Activated CD4-positive, alpha-beta T cell treated with anti-CD3 and anti-CD28 coated beads for 24 hours (primary cell): ENCODE measurements at places on chromosomes 7 and 10.

GRCh38 chr7:69062020-69062765 lies 536.1 kb upstream of the AUTS2 start:
- DNase-seq, result no peak

GRCh38 chr7:38211940-38212339 lies 33.9 kb downstream of the STARD3NL start:
- DNase-seq, result no peak

DNA sequence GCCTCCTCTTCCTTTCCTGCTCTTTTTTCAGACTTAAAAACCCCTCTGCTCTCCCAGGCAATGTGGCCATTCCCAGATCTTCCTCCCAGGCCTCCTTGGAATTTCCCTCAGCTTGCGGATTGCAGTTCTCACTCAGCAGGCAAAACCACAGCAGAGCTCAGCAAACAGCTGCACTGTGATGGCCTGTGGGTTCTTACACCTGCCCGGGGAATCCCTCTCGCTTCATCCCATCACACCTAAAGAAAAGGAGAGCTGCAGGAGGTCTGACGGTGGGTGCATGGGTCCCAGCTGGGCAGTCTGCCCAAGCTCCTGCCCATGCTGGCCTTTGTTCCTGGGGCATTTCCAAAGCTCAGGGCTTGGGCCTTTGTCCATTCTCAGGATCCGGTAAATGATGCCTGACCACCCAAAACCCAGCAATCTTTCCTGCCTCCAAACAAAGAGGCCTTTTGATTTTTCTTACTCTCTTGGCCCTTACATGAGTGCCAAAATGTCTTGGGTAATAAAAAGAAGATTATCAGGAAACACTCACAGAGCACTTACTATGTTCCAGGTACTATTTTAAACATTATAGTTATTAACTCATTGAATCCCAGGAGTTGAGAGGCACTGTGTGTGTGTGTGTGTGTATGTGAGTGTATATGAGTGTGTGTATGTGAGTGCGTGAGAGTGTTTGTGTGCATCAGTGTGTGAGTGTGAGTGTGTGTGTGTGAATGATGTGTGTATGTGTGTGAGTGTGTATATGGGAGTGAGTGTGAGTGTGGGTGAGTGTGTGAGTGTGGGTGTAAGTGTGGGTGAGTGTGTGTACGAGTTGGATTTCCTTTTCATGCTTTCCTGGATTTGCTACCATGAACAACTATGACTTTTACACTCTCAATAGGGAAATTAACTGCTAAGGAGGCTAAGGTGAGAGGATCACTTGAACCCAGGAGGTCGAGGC lies 64.5 kb upstream of the PODXL start:
- DNase-seq, result no peak

GRCh38 chr10:93566435-93567276 lies at the start of gene FFAR4:
Gene FFAR4 (plus strand): TSS chr10:93566665. CDS start chr10:93566721, 56 bp downstream.
- no peak for DNase-seq

DNA sequence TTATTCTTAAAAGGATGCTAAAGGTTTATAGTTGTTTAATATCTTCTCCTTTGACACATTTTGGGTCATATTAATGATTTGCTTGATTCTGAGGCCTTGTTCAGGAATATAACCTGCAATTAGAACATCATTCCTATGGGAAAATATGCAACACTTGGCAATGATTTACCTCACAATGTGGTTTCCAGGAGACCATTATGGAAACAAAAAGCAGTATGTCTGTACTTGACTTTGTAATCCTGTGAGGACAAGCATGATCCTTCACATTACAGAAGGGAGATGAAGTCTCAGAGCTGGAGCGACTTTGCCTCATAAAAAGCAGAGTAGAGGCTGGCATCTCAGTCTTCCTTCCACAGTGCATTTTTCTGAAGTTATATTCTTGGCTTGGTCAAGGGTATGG lies 57.0 kb upstream of the CDCA7L start:
- no peak for DNase-seq

- no peak for DNase-seq
These were observed 620.1 kb upstream of the MGMT start for GRCh38 chr10:128846927-128847326.

GRCh38 chr7:101575168-101575567 lies 53.9 kb downstream of the MYL10 start:
- DNase-seq, result no peak

DNA sequence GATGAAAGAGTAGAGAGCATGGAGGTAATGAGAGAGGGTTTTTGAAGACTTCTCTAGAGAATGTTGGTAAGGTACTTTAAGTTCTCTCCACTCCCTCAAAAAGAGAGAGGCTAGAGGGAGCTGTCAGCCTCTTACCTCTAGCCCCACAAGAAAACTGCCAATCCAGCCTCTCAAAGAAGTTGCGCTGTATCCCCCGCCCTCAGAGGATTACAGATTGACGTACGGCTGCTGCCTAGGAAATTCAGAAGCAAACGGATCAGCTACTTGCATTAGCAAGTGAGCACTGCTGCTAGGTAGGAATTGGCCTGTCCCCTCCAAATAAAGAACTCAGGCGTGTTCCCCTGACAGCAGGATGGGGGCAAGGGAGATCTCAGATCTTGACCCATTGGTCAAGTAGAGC lies 34.2 kb downstream of the TYW1B start:
- no peak for DNase-seq

- DNase-seq, result no peak
These were observed 36.6 kb downstream of the GTF2IRD1 start for GRCh38 chr7:74489997-74490945.

DNA sequence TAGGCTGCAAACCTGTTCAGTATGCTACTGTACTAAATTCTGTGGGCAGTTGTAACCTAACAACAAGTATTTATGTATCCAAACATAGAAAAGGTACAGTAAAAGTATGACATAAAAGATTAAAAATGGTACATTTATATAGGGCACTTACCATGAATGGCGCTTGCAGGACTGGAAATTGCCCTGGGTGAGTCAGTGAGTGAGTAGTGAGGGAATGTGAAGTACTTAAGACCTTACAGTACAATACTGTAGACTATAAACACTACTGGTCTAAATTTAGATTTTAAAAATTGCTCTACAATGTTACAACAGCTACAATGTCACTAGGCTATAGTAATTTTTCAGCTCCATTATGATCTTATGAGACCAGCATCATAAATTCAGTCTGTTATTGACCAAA lies 146.0 kb upstream of the GNAI1 start:
- DNase-seq, result no peak

GRCh38 chr7:102044641-102044983 lies 227.2 kb downstream of the CUX1 start:
- no peak for DNase-seq

GRCh38 chr10:23584396-23584795 lies 145.5 kb downstream of the OTUD1 start:
- no peak for DNase-seq

GRCh38 chr7:140316165-140316661 lies 82.1 kb downstream of the SLC37A3 start:
- DNase-seq, result no peak

DNA sequence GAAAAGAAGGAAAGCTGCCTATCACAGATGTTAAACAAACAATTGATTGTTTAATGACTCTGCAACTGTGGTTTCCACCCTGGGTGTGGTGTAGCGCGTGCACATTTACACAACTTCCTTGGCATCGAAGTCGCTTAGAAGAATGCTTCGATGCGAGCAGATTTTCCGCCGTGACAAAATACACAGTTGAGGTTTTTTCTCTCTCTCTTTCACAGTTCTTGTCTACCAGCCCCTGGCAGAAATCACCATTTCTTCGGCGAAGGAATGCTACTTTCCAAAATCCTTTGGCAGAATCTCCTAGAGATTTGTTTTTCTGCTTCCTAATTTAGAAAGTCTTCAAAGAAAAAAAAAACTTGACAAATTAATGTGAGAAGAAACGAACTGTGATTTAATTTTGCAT lies 70.7 kb upstream of the C1QL3 start:
- DNase-seq, result no peak

DNA sequence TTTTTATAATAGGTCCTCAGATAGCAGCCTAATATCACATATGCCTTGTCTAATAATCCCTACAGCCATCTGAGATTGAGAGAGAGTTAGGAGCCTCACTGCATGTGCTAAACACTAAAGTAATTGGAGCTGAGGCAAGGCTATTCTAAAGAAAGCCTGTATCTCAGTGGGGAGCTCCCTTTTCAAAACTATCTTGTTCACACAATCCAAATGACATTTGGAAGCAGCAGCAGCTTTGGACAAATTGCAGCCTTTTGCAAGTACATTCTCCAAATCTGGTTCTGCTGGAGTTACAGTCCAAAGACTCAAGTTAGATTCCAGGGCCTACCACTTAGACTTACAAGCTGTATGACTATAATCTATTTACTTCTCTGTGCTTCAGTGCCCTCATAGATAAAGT lies 104.5 kb downstream of the MACC1 start:
- DNase-seq, result no peak

DNA sequence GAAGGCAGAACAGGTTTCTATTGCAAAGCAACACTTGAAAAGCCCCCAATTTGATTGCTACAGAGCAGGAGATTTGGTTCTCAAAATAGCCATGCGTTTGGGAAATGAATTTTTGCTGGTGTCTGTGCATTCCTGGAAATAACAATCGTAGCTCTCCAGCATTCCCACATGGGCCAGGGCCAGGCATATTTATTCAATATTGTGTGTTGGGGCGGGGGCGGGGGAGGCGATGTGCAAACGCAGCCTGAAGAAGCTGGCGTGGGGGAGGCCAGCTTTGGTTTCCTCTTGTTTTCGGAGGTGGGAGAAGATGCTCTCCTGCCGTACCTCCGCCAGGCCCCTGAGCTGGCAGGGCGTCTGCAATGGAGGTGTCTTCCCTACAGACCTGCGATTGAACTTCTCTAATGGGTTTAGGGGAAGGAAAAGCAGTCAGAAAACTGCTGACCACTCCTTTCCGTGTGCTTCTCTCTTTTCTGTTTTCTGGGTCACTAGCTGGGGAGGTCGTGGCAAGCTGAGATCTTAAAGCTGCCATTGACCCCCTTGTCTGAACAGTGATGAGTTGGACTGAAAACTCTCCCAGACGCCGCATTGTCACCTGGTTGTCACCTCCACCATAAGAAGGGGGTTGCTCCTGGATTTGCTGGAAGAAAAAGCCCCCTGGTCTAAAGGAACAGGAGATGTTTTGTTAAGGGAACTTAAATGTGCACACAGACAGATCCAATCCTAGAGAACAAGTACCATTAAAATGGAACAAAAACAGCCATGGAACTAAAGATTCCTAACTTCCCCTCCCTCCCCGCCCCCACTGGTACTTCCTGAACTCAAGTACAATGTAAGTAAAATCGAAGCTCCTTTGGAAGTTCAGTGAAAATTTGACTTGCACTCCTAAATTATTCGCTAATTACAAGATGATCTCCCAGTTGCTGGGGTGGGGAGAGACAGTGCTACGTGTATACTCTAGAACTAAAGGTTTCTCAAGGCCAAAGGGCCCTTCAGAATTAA lies 56.4 kb upstream of the HABP2 start:
- DNase-seq, result no peak

GRCh38 chr10:22978287-22978686 lies 50.4 kb downstream of the ARMC3 start:
- no peak for DNase-seq

DNA sequence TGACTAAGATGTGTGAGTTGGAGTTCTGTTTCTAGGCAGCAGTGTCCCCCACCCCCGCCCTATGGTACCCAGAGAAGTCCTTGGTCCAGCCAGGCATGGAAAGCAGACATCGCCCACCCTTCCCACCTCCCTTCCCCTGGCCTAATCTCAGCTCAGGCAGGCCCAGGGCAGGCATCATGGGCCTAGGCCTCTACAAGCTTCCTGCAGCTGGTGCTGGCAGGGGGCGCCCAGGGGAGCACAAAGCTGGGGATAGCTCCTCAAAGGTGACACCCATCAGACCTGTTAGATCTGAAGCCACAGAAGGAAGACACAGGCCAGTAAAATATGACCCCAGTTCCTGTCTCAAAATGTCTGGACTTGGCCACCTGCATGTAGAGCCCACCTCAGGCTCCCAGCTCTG lies 18.9 kb upstream of the UNC5B start:
- no peak for DNase-seq

DNA sequence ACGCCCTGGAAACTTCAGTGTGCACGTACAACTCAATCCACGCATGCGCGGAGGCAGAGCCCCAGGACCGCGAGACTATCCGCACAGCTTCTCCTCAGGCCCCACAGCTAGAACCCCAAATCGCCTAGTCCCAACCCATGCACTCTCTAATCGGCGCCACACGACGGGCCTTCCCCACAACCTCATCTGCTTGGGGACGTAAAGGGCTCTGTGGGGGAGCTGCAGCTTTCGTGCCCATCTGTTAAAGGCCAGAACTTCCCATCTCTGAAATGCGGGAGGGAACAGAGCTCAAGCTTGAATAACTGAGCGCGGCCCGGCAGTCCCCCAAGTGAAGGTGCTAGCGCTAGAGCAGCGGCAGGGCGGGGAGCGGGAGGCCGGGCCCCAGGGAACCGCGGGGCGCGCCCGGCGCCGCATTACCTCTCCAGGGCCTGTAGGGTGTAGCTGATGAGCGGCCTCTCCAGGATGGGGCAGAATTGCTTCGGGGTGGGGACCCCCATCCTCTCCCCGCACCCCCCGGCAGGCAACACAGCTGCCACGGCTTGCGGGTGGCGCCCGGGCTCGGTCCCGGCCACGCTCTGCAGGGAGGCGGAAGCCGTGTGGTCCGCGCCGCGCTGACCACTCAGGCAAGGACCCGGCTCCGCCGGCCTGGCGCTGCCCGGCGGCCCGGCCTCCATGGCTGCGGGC lies 547 bp downstream of the CRPPA start:
- DNase-seq, result peak; percentile 64

DNA sequence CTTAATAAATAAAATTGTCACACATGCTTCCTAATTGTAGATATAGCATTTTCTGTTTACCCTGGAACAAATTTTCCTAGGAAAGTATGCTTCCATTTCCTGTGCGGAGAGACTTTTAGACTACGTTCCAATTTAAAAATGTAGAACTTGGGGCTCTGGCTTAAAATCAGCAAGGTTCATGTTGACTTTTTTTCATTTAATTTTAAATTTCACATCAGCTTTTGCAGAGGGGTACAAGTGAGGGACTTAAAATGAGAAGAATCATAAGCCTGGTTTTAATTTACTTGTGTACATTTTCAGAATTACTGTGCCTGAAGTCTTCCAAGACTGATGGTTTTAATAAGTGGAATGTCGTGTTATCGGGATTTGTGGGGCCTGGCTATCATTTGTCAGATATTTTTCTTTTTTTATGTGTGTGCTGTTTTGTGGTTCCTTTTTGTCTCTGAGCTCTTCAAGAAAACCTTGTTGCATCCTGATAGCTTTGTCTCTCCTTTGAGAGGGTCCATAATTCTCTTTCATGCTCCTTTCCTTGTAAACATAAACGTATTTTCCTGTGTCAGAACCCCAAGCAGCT lies 8.8 kb upstream of the ATRNL1 start:
- no peak for DNase-seq

GRCh38 chr7:24501009-24501408 lies 72.2 kb upstream of the PALS2 start:
- no peak for DNase-seq

- DNase-seq, result no peak
These were observed 222.2 kb downstream of the CDK14 start for GRCh38 chr7:90818341-90818740.
